ENCODE measurements at places on chromosomes 1 and 21.

DNA sequence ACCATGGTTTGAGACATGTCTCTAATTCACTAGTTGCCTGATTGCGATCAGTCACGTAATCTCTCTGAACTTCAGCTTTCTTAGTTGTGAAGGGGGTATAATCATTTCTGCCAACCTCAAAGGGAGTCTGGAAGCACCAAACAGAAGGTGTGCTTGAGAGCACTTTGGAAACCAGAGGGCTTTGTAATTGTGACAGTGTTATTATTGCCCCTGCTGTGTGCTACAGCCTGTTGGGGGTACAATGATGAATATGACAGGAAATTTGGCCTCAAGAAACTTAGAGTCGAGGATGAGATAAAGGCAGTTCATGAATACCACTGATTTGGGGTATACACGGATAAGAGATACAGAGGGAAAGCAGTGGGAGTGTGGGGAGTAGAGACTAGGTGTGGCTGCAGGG lies 150.2 kb upstream of the CD34 start:
- no peak for DNase-seq

DNA sequence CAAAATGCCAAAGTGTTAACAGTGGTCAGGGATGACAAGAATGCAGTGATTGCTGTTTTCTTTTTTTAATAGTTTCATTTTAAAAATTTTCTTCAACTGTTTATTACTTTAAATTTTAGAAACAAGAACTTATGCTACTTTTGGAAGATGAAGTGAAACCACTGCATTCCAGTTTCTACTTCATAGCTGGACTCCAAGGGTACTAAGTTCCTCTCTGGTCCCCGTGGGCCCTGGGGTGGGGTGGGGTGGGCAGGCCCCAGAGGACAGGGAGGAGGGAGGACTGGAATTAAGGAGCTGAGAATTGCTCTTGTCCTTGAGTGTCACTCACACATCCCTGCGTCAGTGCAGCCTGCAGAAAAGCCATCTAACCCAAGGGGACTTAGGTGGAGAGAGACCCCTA lies 97.3 kb downstream of the RAVER2 start:
- no peak for DNase-seq

DNA sequence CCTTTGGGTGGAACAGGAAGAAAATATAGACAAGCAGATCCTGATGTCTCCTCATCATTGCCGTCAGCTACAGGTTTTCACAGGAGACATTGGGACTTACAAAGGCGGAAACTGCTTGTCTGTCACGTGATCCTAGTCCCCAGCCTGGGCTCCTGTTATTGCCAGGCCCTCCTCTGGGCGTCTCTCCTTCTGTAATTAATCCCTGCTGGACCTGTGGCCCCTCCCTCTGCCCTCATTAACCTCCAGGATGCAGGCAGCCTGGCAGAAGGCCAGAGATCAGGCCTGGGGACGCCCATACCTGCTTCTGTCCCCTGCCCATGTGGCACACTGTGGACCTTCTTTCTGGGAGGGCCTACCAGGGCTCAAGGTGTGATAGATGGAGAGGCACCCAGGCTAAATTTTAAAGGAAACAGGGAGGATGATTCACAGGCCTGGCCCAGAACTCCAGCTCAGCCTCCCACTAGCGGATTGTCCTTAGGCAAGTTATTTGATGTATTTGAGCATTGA lies 2.4 kb downstream of the S100A5 start:
- DNase-seq: no peak

DNA sequence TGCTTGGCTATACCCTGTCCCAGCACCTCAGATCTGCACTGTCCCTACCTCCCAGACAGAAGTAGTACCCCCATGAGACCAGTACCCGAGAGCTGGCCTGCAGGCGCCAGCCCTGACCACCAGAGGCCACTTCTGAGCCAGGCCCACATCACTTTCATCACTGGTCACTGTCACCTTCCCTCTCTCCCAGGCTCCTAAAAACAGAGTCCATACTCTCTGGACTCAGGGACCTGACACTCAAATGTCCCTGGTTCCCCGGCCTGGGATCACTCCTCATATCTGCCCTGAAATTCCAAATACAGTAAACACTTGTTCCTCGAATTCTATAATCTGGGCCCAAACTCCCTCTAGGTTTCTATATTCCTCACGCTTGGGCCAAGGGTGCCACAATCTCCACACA lies 18.7 kb downstream of the TMEM53 start:
- no peak for DNase-seq

DNA sequence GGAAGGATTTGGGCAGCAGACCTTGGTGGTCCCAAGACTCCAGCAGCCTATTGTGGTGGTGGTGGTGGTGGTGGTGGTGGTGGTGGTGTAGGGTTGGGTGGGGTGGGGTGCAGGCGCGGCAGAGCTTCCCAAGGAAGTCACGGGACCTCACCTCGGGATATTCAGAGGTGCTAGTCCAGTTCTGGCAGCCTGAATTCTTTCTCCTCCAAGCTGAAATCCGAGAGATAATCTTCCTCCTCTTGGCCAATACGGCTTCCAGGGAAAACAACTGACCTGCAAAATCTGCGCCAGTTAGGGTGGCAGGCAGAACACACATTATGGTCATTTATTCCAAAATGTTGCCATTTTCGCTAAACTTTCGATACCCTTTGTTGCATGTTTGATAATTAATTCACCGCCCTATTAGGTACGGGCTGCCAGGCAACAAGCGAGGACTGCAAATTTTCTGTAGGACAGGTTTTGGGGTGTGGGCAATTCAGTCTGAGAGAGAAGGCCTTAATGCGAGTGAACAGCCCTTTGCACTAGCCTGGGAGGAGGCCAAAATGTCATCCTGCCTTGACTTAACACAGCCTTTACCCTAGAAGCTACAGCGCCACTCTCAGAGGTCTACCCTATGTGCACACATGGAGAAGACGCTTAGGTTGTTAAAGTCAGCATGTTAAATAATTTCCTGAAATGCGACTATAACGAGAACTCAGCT lies 33.2 kb upstream of the BSDC1 start:
- no peak for DNase-seq

DNA sequence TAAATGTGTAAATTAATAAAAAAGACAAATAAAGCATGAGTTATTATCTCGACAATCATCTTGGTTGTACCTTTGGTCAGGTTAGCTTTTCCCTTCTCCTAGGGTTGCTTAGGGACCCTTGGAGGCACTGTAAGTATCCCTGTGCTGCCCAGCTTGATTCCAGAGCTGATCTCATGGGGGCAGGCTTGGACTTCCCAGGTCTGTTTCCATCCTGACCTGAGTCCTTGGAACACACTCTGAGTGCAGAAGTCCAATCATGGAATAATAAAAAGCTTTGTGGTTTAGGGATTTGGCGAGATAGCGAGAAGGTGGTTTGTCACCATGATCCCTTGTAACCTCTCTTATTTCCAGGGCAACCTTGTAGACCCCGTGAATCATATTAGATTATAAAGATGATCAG lies 18.7 kb upstream of the PAPPA2 start:
- no peak for DNase-seq

DNA sequence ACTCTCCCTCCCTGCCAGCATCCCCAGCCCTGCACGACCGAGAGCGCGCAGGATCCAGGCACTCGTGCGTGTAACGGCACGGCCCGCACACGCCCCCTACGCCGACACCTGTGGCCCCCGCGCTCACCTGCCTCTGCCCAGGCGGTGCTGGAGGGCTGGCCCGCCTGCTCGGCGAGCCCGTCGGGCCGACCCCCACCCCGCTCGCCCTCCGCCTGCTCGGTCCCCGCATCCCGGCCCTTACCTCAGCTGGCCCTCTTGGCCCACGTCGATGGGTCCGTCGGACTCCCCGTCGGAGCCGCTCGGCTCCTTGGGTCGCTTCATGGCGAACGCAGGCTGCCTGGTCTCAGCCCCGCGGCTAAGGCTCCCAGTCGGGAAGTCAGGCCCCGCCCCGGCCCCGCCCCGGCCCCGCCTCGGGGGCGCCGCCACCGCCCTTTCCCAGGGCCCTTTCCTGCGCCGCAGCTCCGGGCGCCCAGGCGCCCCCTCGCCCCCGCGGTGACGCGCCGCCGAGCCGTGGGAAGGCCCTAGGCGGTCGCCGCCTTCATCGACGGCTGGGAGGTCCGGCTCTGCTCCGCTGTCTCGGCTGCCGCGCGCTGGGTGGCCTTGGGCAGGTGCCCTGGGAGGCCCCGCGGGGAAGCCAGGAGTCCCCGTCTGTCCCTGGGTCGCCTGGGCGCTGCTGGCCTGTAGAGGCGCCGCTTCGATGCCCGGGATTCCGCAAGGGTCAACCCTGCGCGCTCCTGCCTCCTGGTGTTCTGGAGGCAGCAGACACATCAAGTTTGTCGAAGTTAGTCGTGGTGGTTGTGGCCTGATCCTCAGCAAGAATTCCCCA lies at the start of gene HEYL:
Gene HEYL (minus strand): TSS at position 339 of the 826 bp plus-strand sequence. CDS start 18 bp downstream, at position 321.
- DNase-seq: no peak

DNA sequence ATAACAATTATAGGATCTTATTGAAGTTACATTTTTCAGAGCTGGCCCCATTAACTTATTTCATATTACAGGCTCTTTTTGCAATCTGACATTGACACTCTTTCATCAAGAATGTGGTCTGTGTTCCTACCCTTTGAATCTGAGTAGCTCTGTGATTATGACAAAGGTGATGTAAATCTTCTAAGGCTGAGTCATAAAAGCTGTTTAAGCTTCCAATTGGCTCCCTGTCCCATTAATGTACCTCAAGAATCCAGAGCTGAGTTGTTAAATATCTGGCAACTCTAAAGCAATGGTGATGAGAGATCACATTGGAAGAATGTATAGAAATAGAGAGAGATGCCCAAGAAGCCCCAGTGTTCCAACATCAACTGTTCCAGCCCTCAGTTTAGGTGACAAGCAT lies 178.5 kb upstream of the DEPDC1 start:
- DNase-seq: no peak

DNA sequence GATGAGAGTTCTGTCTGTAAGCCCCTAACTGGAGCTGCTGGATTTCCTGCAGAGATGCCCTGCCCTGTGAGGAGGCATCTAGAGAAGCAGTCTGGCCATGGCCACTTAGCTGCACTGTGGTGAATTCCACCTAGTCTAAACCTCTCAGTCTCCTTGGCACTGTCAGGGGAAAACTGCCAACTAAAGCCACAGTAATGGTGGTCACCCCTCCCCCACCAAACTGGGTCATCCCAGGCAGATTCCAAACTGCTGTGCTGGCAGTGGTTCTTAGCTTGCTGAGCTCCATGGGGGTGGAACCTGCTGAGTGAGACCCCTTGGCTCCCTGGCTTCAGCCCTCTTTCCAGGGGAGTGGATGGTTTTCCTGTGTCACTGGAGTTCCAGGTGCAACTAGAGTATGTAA lies 740.6 kb downstream of the RWDD3 start:
- DNase-seq: no peak

DNA sequence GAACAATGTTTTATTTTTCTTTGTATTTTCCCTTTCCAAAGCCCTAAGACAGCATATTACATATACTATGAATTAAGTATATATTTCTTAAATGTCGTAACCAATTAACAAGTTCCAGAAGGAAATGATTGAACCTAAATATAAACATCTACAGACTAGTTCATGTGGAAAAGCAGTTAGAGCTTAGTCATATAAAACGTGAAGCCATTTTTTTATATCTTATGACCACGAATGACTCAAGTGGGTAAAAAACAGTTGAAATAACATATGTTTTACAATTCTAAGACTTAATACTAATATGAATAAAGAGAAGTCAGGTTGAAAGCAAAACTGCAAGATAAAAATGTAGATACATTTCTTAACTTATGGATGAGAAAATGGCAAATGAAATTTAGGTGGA lies 307.3 kb downstream of the BRINP3 start:
- no peak for DNase-seq

GRCh38 chr1:50972766-50973165 lies 2.7 kb downstream of the CDKN2C start:
- DNase-seq: no peak

Data from amniotic stem cell (primary cell).